Stimulated activated CD4-positive, alpha-beta T cell treated with anti-CD3 and anti-CD28 coated beads, TNF-alpha, amount 100 ng/mL, for 24 hours (primary cell): ENCODE measurements at places on chromosomes 2 and 18.
A peak's percentile ranks its signal among the peaks of the same experiment; 100 is the strongest.

DNA sequence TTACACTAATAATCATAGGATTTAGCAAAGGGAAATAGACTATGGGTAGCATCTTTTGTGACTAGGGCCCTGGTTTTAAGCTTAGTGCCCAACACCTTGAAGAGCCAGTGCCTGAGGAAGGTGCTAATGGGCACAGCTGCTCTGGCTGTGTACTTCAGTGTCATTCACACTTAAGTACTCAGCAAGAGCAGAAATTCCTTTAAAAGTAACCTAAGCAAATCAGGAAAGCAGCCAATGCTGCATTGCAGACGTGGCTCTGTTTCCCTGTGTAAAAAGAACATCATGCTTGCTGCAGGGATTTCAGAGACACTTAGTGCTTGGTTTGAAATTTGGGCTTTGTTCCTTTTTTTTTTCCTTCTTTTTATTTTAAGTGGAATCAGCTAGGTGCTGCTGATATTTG lies 505.4 kb downstream of the SUCLG1 start:
- no peak for DNase-seq

DNA sequence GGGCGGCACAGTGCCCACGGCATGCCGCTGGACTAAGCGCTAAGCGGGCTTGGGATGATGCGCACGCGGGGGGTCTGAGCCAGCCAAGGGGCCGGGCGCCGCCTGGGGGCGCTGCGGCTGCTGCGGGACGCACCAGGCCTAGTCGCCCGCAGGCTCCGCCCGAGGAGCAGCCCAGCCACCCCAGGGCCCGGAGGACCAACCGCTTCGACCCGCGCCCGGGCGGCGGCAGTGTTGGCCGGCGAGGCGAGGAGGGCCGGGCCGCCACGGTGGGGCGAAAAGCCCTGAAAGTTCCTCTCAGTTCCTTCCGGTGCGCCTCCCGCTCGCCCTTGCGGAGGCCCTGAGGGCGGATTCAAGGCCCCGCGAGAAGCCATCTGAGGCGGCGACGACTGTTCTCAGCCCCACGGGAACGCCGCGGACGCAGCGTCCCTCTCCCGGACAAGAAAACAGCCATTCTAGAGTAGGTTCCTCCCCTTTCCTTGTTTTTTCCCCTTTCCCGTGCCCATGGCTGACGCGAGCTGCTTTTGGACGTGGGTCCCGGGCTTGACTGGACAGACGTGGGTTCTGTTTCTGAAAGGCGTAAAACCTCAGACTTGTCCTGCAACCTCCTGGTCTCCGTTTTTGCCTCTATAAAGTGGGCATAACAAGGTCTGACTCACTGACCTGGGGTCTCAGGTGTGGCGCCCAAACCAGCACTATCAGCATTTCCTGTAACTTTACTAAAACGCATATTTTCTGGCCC lies at the start of gene ANKAR:
TSS of gene ANKAR (plus strand) at position 297 of the 739 bp plus-strand sequence. CDS start 1,821 bp downstream, outside the sequence.
- no peak for DNase-seq

GRCh38 chr2:167334146-167334742 lies 446.0 kb downstream of the XIRP2 start:
- no peak for DNase-seq

DNA sequence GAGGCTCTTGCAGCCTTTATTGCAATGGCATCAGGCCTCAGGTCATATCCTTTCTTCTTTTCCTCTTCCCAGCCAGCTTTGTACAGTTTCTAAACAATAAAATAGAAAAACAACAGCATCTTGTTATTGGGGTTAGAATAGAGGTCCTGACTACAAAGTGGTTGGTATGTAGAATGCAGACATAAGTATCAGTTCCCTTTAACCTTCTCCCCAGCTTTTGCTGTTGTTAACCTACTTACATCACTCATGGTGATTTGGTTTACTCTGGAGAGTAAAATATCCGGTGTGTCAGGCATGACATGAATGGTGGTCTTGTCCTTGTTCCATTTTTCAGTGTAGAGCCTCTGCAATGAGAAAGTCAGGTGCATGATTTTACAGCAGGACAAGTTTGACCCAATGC lies 69.8 kb downstream of the NEB start:
- DNase-seq = no peak

DNA sequence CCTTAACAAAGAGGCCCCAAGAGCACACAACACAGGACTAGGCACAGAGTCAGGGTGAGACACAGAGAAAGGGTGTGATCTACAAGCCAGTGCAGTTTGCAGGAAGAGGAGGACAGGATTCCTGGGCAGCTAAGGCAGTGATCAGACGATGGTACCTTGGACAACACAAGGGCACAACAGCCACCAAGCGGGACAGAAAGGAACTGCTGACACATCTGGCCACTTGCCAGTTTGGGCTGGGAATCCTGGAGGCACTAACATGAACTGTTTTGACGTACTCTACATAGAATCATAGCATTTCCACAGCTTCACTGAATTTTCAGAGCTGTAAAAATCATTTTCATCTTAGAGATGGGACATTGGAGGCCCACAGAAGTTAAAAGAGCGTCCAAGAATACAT lies 221.5 kb upstream of the SLC35G4 start:
- no peak for DNase-seq

- DNase-seq = no peak
Observed at GRCh38 chr2:239186516-239187357, 214.1 kb downstream of the HDAC4 start.

GRCh38 chr2:101152272-101153076 lies 1.3 kb upstream of the TBC1D8 start:
- DNase-seq = no peak

DNA sequence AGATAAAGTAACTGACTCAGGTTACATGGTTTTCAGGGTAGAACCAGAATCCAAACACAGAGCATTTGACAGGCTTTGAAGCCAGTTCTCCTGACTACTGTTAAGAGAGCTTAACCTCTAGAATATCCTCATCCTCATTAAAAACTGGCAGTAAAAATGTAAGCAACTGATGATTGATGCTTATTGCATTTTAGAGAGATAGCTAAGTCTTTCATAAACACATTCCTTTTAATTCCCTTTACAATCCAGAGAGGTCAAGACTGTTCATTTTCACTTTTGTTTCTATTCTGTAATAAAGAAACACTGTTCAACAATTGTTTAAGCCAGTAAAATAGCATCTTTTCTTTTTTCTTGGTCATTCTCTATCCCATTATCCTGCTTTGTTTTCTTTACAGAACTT lies 53.9 kb upstream of the RAB27B start:
- no peak for DNase-seq

- DNase-seq = no peak
Observed at GRCh38 chr2:234976479-234977227, 24.8 kb downstream of the SH3BP4 start.

DNA sequence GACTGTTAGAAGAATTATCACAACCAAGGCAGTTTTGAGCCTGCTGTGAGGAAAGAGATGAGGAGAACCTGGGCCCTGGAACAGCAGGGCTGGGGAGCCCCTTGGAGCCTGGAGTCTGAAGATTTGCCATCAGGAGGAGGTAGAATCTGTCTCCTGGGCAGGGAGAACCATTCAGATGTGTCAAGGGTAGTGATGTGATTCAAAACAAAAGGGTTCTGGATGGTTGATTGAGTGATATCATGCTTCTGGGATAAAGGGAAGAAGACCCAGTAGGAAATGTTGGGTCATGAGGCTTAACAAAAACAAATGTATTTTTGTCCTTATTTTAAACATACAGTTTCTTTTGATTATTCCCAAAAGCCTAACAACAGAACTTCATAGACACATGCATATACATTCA lies 28.6 kb downstream of the RNF144A start:
- no peak for DNase-seq

GRCh38 chr2:11040992-11041391 lies 114.3 kb upstream of the SLC66A3 start:
- no peak for DNase-seq

- no peak for DNase-seq
Observed at GRCh38 chr2:112918256-112918655, 7.3 kb downstream of the IL37 start.

- DNase-seq = no peak
Observed at GRCh38 chr2:188320861-188321260, 29.2 kb downstream of the GULP1 start.

DNA sequence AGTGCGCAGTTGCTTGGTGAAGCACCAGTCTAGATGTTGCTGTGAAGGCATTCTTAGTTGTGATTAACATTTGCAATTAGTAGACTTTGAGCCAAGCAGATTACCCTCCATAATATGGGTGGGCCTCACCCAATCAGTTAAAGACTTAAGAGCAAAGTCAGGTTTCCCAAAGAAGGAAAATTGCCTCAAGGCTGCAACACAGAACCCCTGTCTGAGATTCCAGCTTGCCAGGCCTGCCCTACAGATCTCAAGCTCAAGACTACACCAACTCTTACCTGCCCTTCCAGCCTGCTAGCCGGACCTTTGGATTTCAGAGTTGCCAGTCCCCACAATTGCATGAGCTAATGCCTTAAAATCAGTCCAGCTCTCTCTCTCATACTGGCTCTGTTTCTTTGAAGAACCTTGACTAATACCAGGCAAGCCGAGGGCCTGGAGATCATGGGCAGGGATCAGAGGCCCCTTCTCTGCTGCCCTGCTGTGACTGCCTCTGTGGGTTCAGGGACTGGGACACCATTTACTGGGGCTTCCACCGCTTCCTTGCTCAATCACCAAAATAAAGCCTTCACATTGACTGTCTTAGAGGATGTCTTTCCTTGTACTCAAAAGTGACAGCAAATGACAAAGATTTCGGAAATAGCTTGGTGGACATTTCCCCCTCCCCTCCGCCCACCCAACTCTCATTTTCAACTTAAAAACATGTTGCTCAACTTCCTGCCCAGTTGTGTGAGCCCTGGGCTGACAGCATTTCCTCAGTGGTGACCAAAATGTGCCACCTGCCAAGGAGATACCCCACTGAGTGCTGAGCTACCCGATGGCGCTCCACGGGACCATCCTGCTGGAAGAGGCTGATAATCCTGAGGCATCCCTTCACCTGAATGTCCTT lies 86.7 kb downstream of the GALNT14 start:
- DNase-seq = no peak

- DNase-seq = no peak
Observed at GRCh38 chr2:18093196-18093595, 214.7 kb downstream of the KCNS3 start.

- DNase-seq = no peak
Observed at GRCh38 chr2:127314193-127314988, 20.4 kb upstream of the ERCC3 start.

GRCh38 chr18:60372596-60372995 lies at the start of gene MC4R:
Gene MC4R, minus strand, starts transcription at chr18:60372775. Its CDS starts 426 bp downstream, at chr18:60372349.
- no peak for DNase-seq

DNA sequence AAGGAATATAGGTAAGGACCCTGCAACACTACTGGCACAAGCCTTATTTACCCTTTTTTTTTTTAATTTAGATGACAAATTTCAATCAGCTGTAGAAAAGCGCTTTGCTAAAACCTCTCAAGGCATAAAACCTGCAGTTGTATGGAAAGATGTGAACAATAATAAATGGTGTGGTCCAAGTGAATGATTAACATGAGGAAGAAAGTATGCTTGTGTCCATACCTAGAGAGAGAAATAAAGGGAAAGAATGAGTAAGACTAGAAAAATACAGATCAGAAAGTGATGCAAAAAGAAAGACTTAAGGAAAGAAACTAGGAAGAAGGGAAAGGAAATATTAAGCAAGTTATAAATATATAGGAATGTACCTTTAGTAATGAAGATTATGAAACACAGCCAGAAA lies 119.2 kb upstream of the SCN7A start:
- no peak for DNase-seq

GRCh38 chr2:173053043-173053699 lies 22.5 kb upstream of the MAP3K20 start:
- DNase-seq = no peak

DNA sequence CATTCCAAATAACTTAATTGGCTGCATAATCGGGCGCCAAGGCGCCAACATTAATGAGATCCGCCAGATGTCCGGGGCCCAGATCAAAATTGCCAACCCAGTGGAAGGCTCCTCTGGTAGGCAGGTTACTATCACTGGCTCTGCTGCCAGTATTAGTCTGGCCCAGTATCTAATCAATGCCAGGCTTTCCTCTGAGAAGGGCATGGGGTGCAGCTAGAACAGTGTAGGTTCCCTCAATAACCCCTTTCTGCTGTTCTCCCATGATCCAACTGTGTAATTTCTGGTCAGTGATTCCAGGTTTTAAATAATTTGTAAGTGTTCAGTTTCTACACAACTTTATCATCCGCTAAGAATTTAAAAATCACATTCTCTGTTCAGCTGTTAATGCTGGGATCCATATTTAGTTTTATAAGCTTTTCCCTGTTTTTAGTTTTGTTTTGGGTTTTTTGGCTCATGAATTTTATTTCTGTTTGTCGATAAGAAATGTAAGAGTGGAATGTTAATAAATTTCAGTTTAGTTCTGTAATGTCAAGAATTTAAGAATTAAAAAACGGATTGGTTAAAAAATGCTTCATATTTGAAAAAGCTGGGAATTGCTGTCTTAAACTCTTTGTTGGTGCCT lies 1.4 kb downstream of the PCBP1 start:
- no peak for DNase-seq

DNA sequence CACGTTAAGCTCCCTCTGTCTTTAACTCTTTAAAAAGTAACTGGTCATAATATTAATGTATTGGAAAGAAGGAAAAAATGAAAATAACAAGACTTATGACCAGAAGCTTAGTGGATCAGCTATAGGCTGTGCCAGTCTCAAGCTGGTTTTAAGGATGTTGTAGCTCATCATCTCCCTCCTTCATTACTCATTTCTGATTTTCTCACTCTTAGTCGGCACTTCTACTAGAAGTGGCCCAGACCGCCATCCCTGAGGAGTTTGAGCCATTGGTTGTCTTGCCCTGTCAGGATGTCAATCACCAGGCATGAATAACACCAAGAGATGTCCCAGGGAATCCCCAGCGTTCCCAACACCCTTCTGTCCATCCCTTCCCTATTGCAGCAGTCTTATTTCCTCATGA lies 151.5 kb downstream of the ASXL3 start:
- DNase-seq = no peak

DNA sequence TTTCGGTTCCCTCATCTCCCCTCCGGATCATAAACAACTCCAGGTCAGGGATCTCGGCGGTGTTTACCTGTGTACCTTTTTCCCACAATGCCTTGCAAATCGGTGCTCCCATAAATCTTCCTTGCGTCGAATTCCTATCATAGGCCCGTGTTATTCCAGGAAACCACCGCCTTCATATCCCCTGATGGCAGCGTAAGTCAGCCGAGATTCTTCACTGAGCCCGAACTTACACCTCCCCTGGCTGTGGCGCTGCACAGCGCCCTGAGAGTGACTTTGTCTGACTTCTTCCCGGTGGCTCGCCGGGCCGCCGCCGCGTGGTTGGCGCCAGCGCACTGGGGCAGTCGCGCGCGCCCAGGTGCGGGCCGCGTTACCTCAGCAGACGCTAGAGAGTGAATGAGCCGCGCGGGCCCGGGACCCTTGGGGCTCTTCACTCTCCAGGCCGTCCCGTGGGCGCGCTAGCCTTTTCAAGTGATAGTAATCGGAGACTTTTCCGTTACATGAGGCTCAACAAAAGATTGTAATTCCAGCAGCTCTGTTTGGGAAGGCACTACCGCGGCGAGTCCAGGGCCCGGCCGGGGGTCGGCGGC lies 101.6 kb downstream of the SPTBN1 start:
- DNase-seq = peak; percentile 51

- DNase-seq = no peak
Observed at GRCh38 chr2:231646476-231646875, 53.8 kb downstream of the TEX44 start.

- DNase-seq = peak; percentile 35
Observed at GRCh38 chr2:203814661-203815540, 52.7 kb upstream of the CTLA4 start.

- DNase-seq = no peak
Observed at GRCh38 chr2:12762976-12763375, 46.2 kb downstream of the TRIB2 start.

- DNase-seq = peak; percentile 41
Observed at GRCh38 chr2:110804915-110805314, 72.5 kb downstream of the ACOXL start.
